ENCODE measurements at places on chromosomes 2 and 18.

DNA sequence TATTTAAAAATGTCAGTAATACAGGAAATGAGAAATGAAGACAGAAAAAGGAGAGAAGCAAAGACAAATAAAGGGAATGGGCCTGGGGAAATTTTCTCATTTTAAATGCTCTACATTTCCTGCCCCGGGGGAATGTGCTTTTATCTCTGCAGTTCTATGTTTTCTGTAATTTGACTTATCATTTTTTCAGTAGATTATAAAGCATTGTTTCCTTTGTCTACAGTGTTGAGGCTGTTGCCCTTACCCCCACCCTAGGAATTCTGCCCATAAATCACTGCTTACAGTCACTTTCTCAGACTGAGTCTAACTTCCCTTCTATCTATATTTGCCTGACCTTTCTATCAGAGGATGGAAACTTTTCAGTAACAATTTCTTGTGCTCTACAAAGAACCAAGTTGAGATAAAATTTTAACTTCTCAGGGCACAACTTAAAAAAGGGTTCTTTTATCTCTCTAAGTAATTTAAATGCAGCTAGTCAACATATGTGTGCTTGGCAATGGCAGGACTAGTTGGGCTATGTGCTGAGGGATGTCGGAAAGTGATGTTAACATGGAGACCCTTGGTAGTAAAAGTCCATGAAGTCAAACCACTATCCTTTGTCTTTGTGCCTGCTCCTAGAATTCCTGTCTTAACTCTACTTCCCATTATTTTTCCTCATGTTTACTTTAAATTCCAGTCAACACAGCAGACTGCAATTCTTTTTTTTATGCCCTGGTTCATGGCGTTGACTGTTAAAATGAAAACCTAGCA is 146.5 kb upstream of the MMADHC start:
- no peak for DNase-seq
- H3K4me3 ChIP-seq: no peak overlapping the region
- H3K27ac ChIP-seq: no peak overlapping the region
- H3K27me3 ChIP-seq: no peaks in the 10 kb centered on the region

DNA sequence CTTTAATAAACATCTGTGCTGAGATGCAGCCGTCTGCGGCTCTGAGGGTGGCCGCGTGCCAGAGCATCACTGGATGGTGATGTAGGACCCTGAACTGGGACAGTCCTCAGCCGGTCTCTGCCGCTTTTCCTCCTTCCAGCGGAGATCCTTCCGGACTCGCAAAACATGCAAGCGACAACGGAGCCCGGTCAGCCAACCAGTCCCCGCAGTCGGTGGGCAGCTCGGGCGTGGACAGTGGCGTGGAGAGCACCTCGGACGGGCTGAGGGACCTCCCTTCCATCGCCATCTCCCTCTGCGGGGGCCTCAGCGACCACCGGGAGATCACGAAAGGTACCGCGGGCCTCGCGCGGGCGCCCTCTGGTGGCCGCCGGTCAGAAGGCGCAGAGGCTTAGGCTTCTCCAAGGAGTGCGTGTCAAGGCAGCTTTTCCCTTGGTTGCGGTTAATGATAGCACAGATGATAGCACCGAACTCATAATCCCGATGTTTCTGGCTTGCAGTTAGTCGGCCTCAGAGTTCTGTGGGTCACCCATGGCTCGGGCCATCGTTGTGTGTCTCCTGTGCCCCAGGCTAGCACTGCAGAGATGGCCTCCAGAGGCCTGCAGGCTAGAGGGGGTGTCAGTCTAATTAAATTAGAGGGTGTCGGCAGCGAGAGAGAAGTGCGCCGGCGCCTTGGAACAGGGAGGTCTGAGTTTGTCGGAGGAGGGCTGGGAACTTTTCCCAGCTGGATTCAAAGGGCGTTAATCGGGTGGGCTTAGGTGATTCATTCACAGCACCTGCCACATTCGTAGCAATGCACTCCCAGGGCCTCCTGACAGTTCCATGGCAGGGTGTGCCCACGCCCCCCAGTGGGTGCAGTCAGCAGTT is 38.5 kb downstream of the LPIN1 start:
- H3K27ac ChIP-seq: no peak overlapping the region
- no peak overlapping the region for H3K4me3 ChIP-seq
- H3K27me3 ChIP-seq: no peaks in the 10 kb centered on the region
- peaks cover 29% of the 10 kb centered on the region for H3K36me3 ChIP-seq
- no peaks in the 10 kb centered on the region for H3K4me1 ChIP-seq

- peaks cover 7% of the 10 kb centered on the region for H3K4me1 ChIP-seq
- no peak overlapping the region for H3K27ac ChIP-seq
- DNase-seq: no peak
- peaks cover 5% of the 10 kb centered on the region for H3K36me3 ChIP-seq
These were observed 301.3 kb downstream of the ZNF407 start for GRCh38 chr18:74898965-74899364.

- no peak for DNase-seq
- H3K27me3 ChIP-seq: no peaks in the 10 kb centered on the region
- peaks cover 36% of the 10 kb centered on the region for H3K36me3 ChIP-seq
- peaks cover 6% of the 10 kb centered on the region for H3K4me1 ChIP-seq
These were observed 41.6 kb downstream of the HS6ST1 start for GRCh38 chr2:128276878-128277675.

- DNase-seq: no peak
- no peak overlapping the region for H3K4me3 ChIP-seq
- H3K27me3 ChIP-seq: no peaks in the 10 kb centered on the region
- peaks cover 8% of the 10 kb centered on the region for H3K4me1 ChIP-seq
These were observed 39.5 kb downstream of the INO80C start for GRCh38 chr18:35458271-35458670.

GRCh38 chr2:174522553-174522952 is 35.7 kb upstream of the GPR155 start:
- no peak overlapping the region for H3K27ac ChIP-seq
- H3K27me3 ChIP-seq: no peaks in the 10 kb centered on the region
- no peak overlapping the region for H3K4me3 ChIP-seq

- H3K36me3 ChIP-seq: no peaks in the 10 kb centered on the region
- H3K4me1 ChIP-seq: peaks cover 78% of the 10 kb centered on the region
- no peak overlapping the region for H3K4me3 ChIP-seq
- DNase-seq: peak; percentile 13
- H3K27ac ChIP-seq: peak overlapping the region; percentile 58
- no peaks in the 10 kb centered on the region for H3K27me3 ChIP-seq
These were observed 27.7 kb downstream of the ITGA6 start for GRCh38 chr2:172455121-172455515.

DNA sequence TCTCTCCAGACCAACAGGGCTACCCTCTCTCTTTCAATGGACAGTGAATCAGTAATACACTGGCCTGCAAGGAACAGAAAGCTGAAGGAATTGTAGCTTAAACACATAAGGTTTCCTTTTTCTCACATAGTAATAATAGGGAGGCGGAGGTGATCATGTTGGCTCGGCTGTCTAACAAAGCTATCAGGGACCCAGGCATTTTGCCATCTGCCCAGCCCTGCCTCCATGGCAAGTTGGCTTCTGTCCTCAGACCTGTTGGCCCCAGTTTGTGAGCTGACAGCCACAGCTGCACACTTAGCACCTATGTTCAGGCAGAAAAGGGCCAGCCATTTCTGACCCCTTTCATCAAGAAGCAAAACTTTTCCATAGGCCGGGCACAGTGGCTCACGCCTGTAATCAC is 2.0 kb upstream of the CHRNG start:
- peaks cover 6% of the 10 kb centered on the region for H3K27me3 ChIP-seq
- H3K4me1 ChIP-seq: peaks cover 8% of the 10 kb centered on the region
- H3K36me3 ChIP-seq: no peaks in the 10 kb centered on the region
- no peak overlapping the region for H3K4me3 ChIP-seq
- H3K27ac ChIP-seq: no peak overlapping the region
- no peak for DNase-seq

- H3K4me1 ChIP-seq: peaks cover 5% of the 10 kb centered on the region
- no peak overlapping the region for H3K27ac ChIP-seq
- DNase-seq: no peak
- H3K27me3 ChIP-seq: peaks cover 47% of the 10 kb centered on the region
These were observed 11.2 kb upstream of the SP5 start for GRCh38 chr2:170703776-170704476.

DNA sequence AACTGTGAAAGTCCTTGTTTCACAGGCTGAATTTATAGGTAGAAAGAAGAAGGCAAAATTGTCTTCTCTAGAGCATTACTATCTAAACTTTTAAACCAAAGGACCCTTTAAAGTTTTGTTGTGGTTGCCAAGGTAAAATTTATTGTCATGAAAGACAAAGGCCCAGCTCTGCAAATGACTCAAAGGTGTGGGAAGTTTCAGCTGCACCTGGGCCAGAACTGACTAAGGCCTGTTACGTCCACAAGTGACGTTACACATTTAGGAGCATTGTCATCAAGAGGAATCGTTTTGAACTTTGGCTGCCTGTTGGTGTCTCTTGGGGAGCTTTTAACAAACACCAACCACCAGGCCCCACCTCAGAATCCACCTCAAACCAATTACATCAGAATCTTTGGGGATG is 8.1 kb upstream of the DSC3 start:
- DNase-seq: no peak
- no peak overlapping the region for H3K27ac ChIP-seq
- no peaks in the 10 kb centered on the region for H3K4me1 ChIP-seq
- H3K4me3 ChIP-seq: no peak overlapping the region
- H3K27me3 ChIP-seq: peaks cover 8% of the 10 kb centered on the region

GRCh38 chr2:168085801-168086361 is 161.5 kb downstream of the STK39 start:
- no peak overlapping the region for H3K4me3 ChIP-seq
- H3K36me3 ChIP-seq: peaks cover 17% of the 10 kb centered on the region
- DNase-seq: no peak

DNA sequence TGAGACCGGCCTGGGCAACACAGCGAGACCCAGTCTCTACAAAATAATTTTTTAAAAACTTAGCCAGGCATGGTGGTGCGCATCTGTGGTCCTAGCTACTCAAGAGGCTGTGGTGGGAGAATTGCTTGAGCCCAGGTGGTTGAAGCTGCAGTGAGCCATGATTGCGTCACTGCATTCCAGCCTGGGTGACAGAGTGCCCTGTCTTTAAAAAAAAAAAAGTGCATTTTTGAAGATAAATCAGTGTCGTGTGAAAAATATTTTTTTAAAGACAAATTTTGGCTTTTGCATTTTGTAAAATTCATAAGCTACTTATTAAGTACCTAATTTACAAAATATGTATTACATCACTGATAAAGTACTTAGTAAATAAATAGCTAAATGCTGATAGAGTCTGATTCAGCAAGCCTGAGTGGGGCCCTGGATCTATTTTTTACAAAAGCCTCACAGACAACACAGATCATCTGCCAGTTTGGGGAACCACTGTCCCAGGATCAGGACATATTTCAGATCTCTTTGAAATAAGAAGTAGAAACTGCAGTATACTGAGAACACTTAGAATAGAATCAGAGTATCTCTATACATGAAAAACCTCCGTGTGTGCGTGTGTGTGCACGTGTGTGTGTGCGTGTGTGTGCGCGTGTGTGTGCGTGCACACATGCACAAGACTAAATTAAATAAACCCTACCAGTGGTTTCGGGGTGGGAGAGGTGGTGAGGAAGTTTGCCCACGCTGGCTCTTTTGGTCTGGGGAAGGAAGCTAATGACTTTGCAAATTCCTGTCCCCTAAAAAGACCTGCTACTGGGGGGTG is 61.6 kb downstream of the AAK1 start:
- H3K27ac ChIP-seq: peak overlapping the region; percentile 80
- DNase-seq: peak; percentile 28
- H3K36me3 ChIP-seq: peaks cover 27% of the 10 kb centered on the region
- no peaks in the 10 kb centered on the region for H3K27me3 ChIP-seq
- peaks cover 85% of the 10 kb centered on the region for H3K4me1 ChIP-seq

DNA sequence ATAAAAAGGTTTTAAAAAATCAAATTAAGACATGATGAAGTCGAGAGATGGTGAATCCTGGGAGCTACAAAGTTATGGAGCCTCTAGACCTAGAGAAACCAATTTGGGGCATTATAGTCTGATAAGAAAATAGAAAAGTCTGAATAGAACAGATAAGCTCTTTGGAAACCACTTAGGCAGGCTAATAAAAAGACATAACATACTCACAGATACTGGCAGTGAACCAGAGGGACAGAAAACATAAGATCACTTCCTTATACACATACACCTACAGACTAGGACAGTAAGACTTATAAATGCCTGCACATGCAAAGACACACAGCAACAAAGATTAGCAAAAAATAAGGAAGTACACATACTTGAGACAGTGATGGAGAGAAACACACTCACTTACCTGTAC is 20.0 kb downstream of the SMC6 start:
- no peak for DNase-seq
- H3K36me3 ChIP-seq: peaks cover 24% of the 10 kb centered on the region
- no peak overlapping the region for H3K4me3 ChIP-seq
- H3K4me1 ChIP-seq: no peaks in the 10 kb centered on the region
- H3K27me3 ChIP-seq: no peaks in the 10 kb centered on the region

GRCh38 chr2:102181376-102181775 is 5.4 kb upstream of the IL1RL2 start:
- peaks cover 3% of the 10 kb centered on the region for H3K4me1 ChIP-seq
- H3K36me3 ChIP-seq: no peaks in the 10 kb centered on the region
- H3K27ac ChIP-seq: no peak overlapping the region
- no peak for DNase-seq
- peaks cover 31% of the 10 kb centered on the region for H3K27me3 ChIP-seq

GRCh38 chr2:216081487-216082116 is at the start of the genes PECR and TMEM169:
TSS of gene PECR (minus strand) at chr2:216081809. CDS start at chr2:216081741, 68 bp downstream.
TSS of gene TMEM169 (plus strand) at chr2:216081919. CDS start at chr2:216095964, 14,045 bp downstream.
- no peaks in the 10 kb centered on the region for H3K27me3 ChIP-seq
- peak; percentile 79 for DNase-seq
- no peaks in the 10 kb centered on the region for H3K36me3 ChIP-seq
- H3K27ac ChIP-seq: peak within 1 kb of the TSS; percentile 82
- H3K4me1 ChIP-seq: peaks cover 39% of the 10 kb centered on the region
- H3K4me3 ChIP-seq: peak within 1 kb of the TSS; percentile 97

DNA sequence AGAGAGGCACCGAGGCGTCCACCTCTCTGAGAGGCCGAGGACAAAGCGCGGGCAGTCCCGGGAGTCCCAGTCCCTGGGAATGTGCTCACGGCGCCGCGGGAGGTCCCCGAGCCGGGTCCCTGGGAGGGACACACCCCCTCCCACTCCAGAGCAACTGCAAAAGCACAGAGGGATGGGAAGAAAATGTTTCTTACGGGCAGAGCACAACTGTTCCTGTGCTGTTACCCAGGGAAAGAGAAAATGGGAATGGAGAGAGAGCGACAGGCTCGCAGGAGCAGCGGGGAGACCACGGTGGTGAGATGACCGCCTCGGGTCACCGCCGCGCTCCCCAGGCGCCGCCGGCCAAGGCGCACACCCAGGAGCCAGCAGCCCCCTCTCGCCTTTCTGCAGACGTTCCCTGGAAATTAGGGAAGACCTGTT is 1.2 kb upstream of the BCL11A start:
- H3K4me1 ChIP-seq: peaks cover 29% of the 10 kb centered on the region
- peak overlapping the region; percentile 67 for H3K4me3 ChIP-seq
- peaks cover 94% of the 10 kb centered on the region for H3K27me3 ChIP-seq
- no peaks in the 10 kb centered on the region for H3K36me3 ChIP-seq

GRCh38 chr2:209956271-209956670 is 46.2 kb upstream of the RPE start:
- no peaks in the 10 kb centered on the region for H3K36me3 ChIP-seq
- DNase-seq: no peak
- H3K4me1 ChIP-seq: no peaks in the 10 kb centered on the region
- H3K27me3 ChIP-seq: peaks cover 17% of the 10 kb centered on the region
- no peak overlapping the region for H3K4me3 ChIP-seq
- no peak overlapping the region for H3K27ac ChIP-seq

All from activated naive CD8-positive, alpha-beta T cell treated with anti-CD3 and anti-CD28 coated beads for 36 hours (primary cell).